Germinal center (tissue), 1 donor: ENCODE measurements at places on chromosomes 6 and 20.

DNA sequence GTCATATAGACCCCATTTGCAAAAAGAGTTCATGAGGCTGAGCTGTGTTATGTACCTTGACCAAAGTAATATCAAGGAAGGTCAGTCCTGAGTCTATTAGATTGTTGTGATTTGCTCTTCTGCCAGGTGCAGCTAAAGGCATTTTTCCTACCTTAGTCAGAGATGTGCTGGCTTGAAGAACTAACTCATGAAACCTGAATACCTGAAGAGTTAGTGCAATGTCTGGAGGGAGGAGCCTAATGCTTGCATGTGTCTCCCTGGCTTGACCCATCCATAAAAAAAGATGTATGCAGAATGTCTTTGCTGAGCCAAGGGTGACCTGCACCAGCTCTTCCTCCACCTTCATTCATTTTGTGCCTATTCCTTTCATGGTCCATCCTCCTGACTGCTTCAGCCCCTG lies 742.0 kb downstream of the KIF16B start:
- DNase-seq, result no peak

- no peak for DNase-seq
These were observed 331 bp upstream of the UFL1 start for GRCh38 chr6:96521306-96521643.

DNA sequence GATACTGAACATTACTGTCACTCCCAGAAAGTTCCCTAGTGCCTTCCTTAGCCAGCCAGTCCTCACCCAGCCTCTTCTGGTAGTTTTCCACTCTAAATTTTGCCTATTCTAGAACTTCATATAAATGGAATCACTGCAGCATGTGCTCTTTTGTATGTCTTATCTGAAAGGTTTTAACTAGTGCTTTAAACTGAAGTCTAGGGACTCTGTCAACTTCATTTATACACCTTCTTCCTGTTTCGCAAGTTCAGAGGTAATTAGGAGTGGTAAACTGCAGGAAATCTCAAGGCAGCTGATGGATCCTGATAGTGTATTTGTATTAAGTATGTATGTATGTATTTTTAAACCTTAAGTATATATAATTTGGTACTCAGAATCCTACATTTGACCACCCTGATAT lies 94.3 kb downstream of the TCP11 start:
- no peak for DNase-seq

GRCh38 chr20:38207621-38208020 lies 42.6 kb upstream of the TGM2 start:
- DNase-seq, result no peak

GRCh38 chr6:133377219-133377618 lies 136.1 kb downstream of the EYA4 start:
- no peak for DNase-seq

- DNase-seq, result no peak
These were observed 43.0 kb upstream of the CD83 start for GRCh38 chr6:14074476-14075094.

DNA sequence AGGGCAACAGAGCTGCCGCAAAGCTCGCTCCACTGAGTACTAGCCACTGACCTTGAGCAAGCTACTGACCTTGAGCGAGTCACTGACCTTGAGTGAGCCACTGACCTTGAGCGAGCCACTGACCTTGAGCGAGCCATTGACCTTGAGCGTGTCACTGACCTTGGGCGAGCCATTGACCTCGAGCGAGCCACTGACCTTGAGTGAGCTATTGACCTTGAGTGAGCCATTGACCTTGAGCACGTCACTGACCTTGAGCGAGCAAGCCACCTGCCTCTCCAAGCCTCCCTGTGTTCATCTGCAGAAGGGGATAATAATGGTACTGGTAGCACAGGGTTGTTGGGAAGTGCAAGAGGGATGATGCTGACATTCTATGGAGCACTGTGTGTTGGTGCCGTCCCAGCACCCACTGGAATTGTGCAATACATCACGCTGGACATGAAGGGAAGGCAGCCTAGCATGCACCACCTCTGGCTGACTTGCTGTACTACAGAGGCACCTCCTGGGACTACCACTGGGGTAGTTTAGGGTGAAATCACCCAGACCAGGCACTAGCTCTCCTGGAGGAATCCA lies 60.2 kb downstream of the CTCFL start:
- DNase-seq, result peak; percentile 33

- no peak for DNase-seq
These were observed 245.8 kb downstream of the TTLL2 start for GRCh38 chr6:167570460-167571400.

DNA sequence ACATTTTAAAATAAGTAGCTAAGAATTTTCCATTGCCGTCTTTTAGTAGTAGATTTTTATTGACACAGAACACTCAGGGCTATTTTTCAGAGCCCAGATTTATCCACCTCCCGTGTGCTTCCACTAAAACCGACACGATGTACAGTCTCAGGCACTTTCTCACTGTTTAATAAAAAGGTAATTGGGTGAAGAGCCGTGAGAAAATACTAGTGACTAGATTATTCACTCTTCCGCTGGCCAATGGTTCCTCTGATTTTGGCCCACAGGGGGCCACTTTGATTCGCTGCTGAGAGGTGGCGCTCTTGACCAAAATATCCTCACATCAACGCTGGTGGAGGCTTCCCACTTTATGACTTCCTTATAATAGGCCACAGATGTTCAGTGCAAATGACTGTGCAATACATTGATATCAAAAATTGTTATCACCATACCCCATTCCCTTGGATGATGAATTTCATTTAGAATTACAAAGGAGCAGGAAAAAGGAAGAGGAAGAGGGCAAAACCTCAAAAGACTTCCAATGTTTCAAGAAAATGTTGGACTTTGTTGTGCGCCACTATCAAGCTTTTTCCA lies 12.3 kb upstream of the HDDC2 start:
- DNase-seq, result peak; percentile 44

DNA sequence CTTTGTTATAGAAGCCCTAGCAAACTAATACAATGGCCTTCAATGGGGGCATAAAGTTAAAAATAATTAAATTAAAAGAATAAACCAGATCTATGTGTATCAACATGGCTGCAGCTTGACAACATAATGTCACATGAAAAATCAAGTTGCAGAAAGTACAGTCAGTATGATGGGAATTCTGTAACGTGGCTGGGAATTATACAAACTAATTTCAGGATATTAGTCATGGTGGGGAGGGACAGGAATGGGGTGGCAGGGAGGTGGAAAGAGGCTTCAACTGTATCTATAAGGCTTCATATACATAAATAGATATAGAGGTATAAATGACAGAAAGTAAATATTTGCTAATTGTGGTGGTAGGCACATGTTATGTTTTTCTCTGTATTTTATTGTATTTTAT lies 107.1 kb downstream of the UNC5CL start:
- DNase-seq, result no peak

DNA sequence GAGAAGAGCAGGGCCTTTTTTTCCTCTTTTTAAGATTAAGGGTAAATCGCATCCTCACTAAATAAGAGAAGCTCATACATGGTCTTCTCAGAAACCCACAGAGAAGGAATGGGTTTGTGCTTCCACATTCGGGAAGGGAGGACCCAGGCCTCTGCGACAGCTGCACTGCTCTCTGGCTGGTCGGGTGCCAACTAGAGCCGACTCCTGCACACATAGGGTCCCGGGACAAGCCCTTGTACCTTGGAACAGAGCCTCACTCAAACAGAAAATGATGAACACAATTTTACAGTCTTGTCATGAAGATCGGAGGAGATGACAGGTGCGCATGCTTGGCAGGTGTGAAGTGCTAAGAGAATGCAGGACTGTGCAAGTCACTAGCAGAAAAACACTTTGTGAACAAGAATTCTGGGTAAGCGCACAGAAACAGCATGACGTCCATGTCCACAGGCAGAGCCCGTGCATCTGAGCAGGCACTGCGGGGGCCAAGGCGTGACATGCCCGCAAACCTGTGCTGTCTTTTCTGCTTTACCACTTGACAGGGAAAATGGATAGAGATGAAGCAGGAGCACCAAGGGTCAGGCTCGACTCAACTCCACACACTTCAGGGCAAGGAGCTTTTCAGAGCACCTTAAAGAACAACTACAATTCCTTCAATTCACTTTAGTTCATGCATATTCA lies 101.0 kb upstream of the MPC1 start:
- DNase-seq, result no peak

DNA sequence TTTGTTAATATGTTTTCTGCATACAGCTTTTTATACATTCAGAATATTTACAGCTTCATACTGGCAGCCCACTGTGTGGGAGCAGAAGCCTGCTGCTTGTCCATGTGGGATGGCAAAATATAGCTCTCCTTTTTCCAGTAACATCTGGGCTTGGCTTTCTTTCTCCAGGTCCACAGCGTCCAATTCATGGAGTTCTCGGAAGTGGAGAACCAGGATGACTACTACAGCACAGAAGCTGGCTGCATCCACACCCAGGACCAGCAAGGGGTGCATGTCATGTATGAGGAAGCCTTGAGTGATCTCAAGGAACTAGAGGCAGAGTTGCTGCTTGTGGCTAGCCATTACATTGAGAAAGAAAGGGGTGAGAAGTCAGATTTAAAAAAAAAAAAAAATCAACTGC lies 143.1 kb downstream of the CD164 start:
- DNase-seq, result no peak

DNA sequence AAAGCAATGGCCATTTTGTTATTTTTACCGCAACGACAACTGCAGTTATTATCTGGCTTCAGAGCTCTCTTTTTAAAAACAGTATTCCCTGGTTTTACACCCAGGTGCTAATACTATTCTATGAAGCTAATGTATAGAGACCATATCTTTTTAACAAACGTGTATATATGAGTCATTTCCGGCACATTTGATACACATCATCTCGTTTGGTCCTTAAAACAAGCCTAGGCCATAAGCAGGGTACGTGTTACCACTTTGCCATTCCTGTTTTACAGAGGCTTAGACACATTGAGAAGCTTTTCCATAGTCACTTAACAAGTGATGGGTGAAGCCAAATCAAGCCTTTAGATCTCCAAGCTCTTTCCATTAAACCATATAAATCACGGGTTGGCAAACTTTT lies 5.5 kb downstream of the TRAF3IP2 start:
- DNase-seq, result no peak

DNA sequence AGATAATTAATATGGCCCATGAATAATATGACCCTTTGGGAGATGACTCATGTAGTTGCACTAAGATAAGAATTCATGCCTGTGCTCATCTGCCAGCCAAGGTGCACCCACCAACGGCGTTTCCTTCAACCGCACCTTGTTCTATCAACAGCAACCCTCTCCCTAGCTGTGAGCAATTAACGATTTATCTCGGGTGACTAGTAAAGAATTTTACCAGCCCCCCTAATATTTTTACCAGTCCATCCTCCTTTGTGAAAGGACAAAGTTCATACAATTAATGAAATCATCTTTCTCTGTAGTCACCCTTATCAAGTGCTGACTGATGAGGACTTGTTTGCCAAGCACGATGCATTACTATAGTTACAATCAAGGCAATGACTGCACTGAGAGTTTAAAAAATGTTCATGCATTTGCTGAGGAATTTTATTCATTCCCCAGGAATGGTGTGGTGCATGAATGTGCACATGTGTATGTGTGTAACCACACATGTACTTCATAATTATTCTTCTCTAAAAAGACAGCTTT lies 118.7 kb downstream of the SMOC2 start:
- DNase-seq, result no peak

- DNase-seq, result no peak
These were observed 3.3 kb upstream of the STMND1 start for GRCh38 chr6:17098538-17098937.

GRCh38 chr6:168333039-168333438 lies 13.5 kb upstream of the DACT2 start:
- DNase-seq, result peak; percentile 10

- no peak for DNase-seq
These were observed 57.3 kb downstream of the TRIM38 start for GRCh38 chr6:26019967-26020328.

GRCh38 chr6:137358273-137358672 lies 135.9 kb downstream of the OLIG3 start:
- no peak for DNase-seq

DNA sequence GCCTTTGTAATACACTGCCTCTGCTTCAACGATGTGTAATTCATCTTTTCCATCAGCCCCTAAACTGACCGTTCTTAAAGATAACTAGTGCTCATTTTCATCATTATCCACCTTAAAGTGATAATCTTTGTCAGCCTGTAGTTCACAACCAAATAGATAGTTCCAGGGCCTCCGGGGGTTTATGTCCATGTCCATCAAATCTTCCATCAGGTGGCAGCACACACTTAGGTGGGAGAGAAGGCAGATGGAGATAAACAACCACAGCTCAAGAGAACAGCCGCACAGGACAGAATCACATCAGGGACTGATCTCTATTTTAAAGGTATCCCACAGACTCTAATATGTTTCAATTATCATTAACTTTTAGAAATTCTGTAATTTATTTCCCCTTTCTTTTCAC lies 90.9 kb downstream of the LMBRD1 start:
- DNase-seq, result no peak

- DNase-seq, result no peak
These were observed 50.7 kb downstream of the PPP1R3G start for GRCh38 chr6:5135788-5136376.

GRCh38 chr6:31083742-31084354 lies 28.5 kb downstream of the C6orf15 start:
- peak; percentile 52 for DNase-seq

- no peak for DNase-seq
These were observed 20.8 kb downstream of the ZC2HC1B start for GRCh38 chr6:143885116-143885515.

GRCh38 chr20:13211956-13212618 lies 9.0 kb upstream of the ISM1 start:
- DNase-seq, result no peak

- no peak for DNase-seq
These were observed 15.4 kb downstream of the PNPLA1 start for GRCh38 chr6:36285187-36285671.

DNA sequence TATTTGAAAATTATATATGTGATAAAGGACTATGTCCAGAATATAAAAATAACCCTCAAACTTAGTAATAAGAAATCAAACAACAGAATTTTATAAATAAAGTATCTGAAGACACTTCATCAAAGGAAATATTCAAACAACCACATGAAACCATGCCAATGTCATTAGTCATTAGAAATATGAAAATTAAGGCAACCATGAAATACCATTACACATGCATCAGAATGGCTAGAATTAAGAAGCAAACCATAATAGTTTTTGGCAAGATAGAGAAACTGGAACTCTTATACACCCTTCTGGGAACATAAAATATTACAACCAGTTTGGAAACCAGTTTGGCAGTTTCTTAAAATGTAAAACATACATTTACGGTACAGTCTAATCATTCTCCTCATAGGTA lies 137.2 kb upstream of the ADGRB3 start:
- no peak for DNase-seq

- DNase-seq, result no peak
These were observed 337.6 kb downstream of the CDC5L start for GRCh38 chr6:44725070-44725469.

DNA sequence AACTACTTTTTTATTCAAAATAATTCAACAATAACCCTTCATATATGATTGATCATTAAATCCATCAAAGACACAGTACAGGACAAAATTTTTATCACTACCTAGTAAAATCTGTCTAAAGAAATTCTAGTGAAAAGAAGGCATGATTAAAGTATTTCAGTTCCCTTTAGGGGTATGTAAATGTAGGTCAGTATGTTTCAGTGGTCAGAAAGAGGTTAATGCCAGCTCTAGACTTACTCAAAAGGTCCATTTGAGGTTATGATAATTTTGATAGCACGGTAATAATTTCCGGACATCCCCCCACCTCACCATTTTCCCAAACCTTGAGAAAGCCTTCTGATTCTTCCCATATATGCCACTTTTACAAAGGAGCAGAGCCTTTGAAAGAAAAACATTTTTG lies 193.5 kb upstream of the ID4 start:
- DNase-seq, result no peak
